ENCODE measurements at places on chromosomes 6 and 20.

DNA sequence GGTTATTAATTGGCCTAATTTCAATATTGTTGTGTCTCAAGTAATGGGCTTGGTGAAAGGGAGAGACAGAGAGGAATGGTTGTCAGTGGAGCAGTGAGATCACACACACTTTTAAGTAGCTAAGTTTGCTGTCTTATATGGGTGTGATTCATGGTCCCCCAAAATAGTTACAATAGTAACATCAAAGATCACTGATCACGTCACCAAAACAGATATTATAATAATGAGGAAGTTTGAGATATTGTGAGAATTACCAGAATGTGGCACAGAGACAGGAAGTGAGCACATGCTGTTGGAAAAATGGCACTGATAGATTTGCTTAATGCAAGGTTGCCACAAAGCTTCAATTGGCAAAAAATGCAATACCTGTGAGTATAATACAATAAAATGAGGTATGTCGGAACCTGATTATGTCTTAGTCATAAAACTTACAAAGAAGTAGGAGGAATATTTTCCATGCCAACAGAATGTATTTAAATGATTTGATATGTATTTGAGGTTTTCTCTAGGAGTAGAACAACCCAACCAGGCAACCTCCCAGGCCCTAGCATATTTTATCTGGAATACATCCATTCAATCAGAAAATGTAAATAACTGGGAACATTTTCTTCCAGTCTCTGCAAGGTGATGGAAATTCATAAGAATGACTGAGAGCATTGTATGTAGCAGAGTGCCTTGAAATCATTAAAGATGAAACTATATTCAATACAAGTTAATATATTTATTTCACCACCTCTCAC, 167.8 kb downstream of the CARMIL1 start:
- DNase-seq = no peak

DNA sequence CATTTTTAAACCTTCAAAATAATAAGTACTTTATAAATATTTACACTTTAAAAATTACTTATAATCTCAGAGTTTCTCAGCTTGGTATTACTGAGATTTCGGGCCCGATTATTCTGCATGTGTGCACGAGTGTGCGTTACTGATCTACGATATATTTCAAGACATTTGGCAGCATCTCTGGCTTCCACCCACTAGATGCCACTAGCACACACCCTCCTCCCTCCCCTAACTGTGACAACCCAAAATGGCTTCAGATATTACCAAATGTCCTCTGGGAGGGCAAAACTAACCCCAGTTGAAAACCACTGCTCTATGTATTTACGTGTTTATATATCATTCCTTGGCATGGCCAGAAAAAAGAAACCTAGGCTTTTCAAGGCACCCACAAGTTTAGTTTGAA, 95.9 kb downstream of the FYN start:
- DNase-seq = no peak

DNA sequence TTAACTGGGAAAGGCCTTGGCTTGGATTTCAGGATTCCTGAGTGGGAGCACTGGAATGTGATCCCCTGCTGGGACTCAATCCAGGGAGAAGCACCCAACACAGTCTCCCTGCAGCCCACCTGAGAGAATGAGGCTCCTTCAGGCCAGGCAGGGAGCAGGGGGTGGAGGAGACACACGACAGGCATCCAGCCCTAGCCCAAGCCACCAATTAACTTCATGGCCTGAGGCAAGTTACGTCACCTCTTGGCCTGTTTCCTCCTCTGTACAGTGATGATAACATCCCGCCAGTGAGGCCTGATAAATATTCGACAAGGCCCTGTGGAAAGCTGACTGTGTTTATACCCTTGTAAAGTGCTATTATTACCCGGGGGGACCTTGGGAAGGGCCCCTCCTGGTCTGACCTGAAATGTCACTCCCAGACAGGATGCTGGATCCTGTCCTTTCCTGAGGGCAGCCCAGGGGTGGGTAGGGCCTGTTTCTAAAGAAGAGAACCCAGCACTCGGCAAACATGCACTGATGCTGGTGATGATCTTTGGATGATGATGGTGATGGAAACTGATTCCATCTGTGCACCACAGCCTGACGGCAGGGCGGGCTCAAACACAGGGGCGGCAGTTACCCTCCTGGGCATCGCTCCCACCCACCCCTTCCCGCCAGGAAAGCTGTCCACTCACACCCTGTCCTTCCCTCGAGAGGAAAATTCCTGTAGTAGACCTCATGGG, 12.4 kb downstream of the FRS3 start:
- peak; percentile 87 for DNase-seq

DNA sequence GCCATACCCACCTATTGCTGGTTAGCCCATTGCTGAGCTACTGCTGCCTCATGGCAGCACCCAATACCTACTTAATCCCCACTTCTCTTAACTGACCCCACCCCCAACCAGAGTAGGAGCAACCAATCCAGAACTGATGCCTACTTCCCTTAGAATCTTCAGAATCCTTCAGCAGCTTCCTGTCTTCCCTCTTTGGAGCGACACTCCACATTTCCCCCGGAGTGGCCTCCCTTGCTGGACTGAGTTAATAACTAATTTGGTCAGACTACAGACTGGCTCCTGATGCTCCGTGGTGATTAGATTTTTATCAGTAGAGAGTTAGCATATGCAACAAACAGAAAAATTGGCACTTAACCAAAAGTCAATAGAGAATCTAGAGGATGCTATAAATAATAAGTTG, 51.2 kb upstream of the UBR2 start:
- DNase-seq = no peak

DNA sequence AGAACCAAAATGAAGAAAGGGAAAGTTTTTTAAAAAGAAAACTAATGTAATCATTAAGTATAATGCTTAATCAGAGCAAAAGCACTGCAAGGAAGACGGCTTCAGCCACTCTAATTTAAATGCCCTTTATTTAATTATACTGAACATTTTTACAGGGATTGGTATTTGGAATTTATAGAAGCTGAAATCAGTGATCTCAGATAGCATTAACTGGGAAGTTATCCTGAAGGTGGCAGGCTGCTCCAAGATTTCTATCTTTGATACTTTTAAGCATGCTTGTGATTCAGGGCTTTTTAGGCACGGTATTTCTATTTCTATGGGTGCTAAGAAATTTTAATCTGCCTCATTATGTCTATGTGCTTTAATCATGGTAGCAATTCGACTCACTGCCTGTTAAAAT, 1.3 kb upstream of the NDUFAF4 start:
- DNase-seq = peak; percentile 55
